Colonic mucosa (tissue), 4 donors: ENCODE measurements at places on chromosomes 11 and 22. TPM values are rescaled to one million over a fixed set of nuclear protein-coding genes. Genes with fewer than 3 reads are reported as not detected.

Gene CRYBB3
- 0.48 TPM for total RNA-seq

Gene KCNJ1
- not detected for total RNA-seq

GRCh38 chr11:61090982-61091372, 11.3 kb upstream of the CD5 start:
- no peak for DNase-seq

DNA sequence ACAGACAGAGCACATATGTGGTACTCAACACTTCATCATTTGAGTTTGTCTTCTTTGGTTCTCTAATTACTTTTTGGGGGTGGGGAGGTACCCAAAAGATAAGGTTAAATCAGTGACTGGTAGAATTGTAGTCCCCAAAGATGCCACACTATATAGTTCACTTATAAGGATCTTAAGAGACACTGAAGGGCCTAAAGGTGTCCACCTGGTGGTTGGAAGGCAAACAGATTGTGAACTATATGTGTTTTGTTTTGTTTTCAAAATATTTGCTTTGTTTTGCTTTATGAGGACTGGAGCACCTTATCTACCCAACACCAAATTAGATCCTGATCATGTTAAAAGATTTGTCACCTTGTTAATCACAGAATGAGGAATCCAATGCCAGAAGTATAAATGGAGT, 136.1 kb downstream of the DCDC1 start:
- DNase-seq, result no peak

GRCh38 chr11:83044958-83045712, 26.6 kb downstream of the RAB30 start:
- no peak for DNase-seq

DNA sequence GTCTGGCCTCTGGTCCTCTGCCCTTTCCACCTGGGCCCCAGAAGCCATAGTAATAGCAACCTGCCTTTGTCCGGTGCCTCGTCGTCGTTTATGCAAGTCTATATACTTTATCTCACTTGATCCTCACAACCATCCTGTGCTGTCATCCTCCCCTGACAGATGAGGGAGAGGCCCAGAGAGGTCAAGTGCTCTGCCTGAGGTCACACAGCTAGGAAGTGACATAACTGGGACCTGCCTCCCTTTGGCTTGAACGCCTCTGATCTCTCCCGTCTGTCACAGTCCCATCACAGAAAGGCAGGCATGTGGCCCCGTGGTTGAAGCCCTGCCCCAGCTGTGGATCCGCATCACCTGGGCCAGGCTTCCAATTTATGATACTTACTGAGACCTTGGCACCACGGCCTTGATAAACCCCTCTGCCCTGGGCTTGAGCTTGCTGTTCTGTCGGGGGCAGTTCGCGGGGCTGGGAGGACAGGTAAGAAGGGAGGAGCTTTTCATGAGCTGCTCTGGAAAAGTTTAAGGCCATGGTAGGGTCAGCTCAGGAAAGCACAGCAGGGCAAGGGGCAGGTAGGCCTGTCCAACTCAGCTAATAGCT, 247.0 kb downstream of the ST3GAL4 start:
- DNase-seq, result no peak

DNA sequence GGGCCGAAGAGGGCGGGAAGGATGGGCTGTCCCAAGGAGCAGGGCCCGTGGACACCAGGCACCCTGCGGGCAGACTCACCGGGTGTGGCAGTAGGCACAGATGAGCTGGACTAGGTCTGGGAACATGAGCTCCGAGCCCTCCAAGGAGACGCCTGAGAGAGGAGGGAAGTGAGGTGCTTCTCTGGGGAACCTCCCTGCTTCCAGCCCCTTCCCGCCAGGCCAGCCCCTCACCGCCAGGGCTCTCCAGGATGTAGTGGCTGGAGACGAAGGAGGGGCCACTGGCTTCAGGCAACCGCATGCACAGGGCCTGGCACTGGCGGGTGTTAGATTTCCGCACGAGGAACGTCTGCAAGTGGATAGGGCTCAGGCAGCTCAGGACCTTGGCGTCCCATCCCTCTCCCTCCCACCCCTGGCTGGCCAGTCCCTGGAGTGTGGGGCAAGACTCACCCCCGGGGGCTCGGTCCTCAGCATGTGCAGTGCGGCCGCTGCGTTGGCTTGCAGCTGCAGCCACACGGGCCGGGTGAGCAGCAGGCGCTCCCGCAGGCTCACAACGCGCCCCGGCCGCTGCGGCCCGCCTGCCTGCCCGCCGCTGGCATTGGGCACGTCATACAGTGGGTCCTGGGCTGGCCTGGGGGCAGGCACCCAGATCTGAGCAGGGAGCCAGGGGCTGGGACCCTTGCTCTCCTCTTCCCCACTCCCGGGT, 552 bp downstream of the RIN1 start:
- no peak for DNase-seq

GRCh38 chr11:29657709-29658108, 359.1 kb downstream of the KCNA4 start:
- DNase-seq, result no peak
